ENCODE measurements at places on chromosomes 5 and 9.

DNA sequence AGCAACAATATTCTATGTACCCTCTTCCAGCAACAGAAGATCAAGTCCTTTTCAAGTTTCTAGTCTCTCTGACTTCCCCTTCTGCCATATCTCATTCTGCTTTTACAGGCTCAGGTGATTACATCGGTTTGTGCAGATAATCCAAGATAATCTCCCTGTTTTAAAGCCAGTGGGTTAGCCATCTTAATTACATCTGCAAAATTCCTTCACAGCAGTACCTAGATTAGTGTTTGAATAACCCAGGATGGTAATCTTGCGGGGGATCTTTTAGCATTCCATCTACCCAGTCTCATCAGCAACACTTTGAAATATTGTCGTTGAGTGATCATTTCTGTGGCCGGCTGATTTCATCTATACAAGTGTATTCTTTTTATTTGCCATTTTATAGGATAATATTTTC is 130.2 kb downstream of the GHR start:
- DNase-seq, result no peak

- peak; percentile 19 for DNase-seq
Measured at GRCh38 chr9:89278997-89279739, 31.8 kb upstream of the CKS2 start.

DNA sequence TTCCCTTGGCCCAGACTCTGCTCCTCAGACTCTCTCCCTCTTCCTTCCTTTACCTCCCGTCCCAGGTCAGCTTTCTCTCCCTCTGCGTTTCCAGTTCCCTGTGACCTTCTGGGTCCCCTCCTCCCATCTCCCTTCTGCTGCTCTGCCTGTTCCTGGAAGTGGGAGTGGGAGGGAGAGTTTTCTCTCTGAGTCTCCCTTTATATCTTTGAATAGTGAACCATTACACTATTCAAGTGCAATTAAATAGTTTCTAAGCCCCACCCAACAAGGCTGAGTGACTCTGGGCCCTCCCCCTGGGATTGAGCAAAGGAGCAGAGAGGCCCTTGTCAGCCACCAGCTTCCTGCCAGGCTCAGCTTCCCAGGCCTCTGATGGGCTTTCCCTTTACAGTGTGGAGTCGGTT is 34.8 kb downstream of the THBS4 start:
- DNase-seq, result no peak

DNA sequence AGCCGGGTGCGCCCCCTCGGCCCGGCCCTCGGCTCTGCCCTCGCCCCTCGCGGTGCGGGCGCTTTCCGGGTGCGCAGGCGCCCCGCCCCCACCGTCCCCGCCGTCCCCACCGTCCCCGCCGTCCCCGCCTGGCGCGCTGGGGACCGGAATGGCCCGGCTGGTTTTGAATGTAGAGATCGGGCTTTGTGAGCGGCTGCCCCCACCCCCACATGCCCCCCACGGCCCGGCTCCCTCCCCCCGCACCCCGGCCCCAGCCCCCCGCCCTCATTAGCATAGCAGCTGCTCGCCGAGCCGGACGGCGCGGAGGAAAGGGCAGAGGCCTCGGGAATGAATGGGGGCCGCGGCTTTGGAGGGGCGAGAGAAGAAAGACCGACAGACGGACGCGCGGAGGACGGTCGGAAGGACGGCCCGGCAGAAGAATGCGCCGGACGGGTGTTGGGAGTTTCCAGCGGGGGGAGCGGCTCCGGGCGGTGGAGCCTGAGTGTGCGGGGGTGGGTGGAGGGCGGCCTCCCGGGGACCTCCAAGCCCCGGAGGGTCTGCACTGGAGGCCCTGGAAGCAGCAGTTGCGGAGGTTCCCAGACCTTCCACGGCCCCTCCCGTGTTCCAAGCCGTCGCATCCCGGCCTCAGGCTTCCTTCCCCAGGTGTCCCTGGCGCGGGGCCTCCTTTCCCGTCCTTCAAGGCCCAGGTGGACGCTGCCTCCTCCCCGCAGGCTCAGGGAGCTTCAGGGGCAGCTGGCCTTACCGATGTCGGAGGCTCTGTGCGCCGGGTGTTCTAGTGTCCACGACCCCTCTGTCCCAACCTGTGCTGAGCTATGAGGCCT is 6.0 kb downstream of the NRARP start:
- no peak for DNase-seq

DNA sequence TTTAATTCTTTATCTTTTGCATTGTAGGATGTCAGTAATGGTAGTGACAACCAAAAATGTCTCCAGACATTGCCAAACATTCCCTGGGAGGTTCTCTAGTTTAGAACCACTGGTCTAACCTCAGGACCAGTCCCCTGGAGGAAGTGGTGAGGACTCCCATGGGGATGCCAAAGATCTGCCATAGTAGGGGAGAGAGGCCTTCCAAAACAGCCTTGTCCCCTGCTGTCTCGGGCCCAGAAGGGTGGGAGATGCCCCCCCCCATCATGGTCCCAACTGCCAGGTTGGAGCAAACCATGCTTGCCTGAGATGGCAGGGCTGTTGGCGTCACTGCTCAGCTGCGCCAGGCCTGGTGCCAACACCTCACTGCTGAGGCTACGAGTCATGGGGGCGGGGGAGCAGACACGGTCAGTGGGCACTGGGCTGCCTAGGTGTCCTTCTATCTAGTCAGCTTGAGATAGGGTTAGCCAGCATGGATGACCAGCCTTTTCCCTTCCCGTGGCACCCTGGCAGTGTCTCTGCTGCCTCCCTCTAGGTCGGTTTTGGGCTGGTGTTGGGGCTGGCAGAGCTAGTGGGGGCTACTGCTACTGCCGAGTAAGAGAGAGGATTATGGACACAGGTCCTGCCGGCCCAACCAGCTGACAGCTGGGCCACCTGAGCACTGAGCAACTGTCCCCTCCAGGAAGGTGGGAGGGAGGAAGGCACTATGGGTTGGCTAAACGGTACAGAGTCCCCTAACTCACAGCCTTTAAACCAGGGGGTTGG is 8.3 kb upstream of the CXXC5 start:
- no peak for DNase-seq

DNA sequence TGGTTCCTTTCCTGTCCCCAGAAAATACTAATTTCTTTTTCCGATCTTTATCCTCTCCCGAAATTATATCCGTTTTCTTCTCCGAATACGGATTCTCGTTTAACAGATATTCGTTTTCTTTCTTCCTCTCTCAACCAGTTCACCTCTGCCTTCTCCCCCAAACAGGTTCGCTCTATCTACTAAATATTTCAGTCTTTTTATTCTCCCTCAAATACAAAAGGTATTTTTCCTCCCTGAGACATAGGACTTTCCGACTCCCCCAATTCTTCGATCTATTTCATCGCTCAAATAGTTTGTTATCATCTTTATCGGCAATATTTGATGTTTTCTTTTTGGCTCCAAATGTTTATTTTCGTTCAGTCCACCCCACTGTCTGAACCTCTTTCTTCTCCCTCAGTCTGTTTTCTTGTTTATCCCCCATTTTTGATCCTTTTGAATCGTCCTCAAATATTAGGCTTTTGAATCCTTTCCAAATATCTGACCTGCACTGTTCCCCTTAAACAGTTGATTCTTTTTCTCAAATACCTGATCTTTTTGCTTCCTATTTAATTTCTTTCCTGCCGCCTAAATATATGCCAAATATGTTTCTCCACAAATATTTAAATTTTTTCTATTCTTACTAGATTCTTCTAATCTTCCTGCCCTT is 4.4 kb downstream of the PITX1 start:
- DNase-seq, result no peak

- DNase-seq, result no peak
Measured at GRCh38 chr5:88772831-88773230, 110.2 kb downstream of the MEF2C start.

- no peak for DNase-seq
Measured at GRCh38 chr5:59161221-59162105, 578.6 kb downstream of the RAB3C start.

DNA sequence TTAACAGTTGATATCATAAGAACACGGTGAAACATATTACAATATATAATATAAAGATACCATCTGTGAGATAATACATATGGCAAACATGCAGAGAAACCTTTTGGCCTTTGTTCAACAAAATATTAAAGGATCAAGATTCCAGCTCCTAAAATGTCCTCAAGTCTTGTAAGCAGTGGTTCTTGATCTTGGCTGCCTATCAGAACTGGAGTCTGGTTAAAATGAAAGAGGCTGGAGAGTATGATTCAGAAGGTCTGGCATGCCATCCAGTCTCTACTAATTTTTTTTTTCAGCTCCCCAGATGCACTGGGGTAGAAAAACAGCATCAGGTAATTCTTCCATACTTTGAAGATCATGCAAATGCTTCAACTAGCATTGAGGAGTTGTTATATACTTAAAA is 83.2 kb downstream of the TNC start:
- DNase-seq, result no peak

- DNase-seq, result no peak
Measured at GRCh38 chr9:96038271-96038670, 162.8 kb downstream of the ERCC6L2 start.

GRCh38 chr5:181130832-181131496 is at the start of gene OR2V1:
Gene OR2V1 (minus strand): TSS chr5:181131169. CDS start chr5:181125304, 5,865 bp downstream.
- no peak for DNase-seq

- DNase-seq, result no peak
Measured at GRCh38 chr9:18566121-18566520, 92.2 kb downstream of the ADAMTSL1 start.

- no peak for DNase-seq
Measured at GRCh38 chr9:136009516-136009915, 48.3 kb upstream of the UBAC1 start.

DNA sequence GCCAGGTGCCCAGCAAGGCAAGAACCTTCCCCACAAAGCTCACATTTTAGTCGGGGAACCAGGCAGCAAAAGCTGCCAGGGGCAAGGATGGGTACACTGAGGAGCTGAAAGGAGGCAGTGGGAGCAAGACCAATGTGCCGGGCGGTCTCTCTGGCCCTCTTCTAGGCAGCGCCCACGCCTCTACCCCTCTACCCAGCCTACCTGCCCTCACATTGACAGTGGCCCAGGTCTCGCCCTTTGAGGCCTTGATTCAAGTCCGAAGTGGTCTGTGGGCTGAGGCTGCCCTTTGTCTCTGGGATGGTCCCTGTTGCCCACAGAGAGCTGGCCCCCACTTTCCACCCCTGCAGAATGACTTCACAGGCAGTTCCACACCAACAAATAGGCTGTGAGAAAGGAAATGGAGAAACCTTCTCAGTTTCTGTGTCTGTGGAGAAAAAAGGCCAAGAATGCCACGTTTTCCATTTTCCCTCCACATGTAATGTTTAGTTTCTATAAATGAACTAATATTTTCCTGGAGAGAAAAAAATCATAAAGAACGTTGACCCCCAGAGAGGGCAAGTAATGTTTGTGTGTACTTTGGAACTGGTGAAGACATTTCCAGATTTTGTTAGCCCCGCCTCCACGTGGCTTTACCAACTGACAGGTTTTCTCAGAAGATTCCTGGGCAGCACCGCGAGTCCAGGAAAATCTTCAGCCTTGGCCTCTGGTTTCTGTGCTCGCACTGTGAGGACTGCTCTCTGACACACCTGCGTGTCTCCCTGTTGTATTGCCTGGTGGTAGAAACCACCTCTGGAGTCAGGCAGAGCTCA is 57.4 kb upstream of the ANGPTL2 start:
- no peak for DNase-seq

DNA sequence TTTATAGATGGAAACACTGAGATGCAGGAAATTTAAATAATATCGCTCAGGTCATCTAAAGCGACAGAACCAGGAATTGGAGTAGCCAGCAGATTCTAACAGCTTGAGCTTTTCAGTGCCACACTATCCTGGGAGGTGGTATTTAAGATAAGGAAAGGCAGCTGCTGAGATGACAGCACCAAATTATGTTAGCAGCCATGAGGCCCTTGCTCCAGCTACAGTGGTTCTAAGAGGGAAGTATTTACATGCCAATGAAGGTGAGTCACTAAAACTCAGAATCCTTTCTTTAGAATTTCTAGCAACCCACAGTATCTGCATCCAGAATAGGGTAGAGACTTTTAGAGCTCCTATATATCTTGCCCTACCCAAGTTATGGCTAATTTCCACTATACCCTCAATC is 127.0 kb upstream of the VLDLR start:
- no peak for DNase-seq

DNA sequence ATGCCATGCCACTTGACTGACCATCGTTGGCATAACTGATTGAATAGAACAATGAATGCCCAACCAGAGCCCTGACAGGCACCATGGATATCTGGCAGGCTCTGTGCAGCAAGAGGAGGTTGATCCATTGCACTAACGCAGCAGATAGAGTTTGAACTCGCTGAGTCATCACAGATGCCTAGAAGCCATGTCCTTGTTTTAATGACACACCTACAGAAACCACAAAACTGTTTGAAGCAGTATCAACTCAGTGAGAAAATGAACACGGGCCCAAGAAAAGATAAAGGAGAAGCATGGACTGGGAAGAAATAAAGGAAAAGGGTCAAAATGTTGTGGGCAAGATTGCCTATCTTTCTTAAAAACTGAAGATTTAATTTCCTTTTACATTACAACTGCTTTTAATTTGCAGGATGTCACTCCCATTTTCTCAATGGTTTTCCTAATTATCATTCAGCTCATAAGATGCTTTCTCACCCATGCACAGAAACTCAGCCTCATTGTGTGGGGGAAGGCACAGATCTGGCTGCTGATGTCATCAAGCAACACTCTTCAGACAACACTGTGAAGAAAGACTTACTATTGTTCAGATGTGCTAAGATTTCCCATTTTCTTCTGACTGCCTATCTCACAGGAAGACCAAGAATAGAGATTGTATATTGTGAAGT is 129.0 kb downstream of the PIK3R1 start:
- no peak for DNase-seq

DNA sequence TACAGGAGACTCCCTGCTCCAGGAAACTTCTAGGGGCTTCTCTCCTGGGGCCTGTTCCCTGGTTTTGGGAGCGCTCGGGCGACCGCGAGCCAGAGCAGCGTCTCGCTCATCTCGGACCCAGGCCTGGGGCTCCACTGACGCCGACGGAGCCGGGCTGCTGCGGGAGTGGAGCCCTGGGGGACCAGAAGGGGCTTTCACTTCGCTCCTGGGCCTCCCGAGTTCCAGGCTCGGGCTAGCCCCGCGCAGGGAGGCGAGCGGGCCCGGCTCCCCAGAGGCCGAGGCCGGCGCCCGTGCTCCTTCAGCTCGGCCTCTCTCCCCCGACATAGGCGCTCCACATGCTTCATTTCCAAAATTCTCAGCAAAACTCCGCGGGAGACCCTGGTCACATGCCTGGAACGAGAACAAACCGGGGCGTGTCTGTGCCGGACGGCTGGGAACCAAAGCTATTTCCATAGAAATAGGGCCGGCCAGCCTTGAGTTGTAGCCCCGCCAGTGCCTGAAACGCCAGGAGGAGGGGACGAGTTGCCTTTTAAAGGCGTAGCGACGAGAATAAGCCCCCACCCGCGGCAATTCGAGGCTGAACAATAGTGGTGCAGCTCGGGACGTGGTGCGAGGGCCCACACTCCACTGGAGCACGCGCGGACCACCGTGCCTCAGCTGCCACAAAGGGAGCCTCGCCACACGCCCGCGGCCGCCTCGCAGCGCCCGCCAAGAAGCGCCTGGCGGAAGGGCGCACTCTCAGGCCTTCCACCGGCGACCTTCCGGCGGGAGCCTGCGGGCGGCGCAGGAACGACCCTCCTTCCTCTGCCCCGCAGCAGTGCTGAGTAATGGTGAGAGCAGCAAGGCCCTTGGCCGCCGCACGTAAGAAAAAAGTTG is 1.1 kb upstream of the G3BP1 start:
- DNase-seq, result peak; percentile 44

- DNase-seq, result peak; percentile 33
Measured at GRCh38 chr9:97615439-97616072, 17.6 kb downstream of the TSTD2 start.

GRCh38 chr5:82360022-82360421 is 81.9 kb upstream of the RPS23 start:
- DNase-seq, result no peak

- no peak for DNase-seq
Measured at GRCh38 chr5:156477196-156477595, 150.2 kb downstream of the SGCD start.

- no peak for DNase-seq
Measured at GRCh38 chr5:118891252-118891651, 97.1 kb downstream of the DTWD2 start.
